ENCODE measurements at places on chromosomes 12 and 14.
A peak's percentile ranks its signal among the peaks of the same experiment; 100 is the strongest.

- no peak for DNase-seq
Measured at GRCh38 chr12:85805654-85806053, 30.6 kb downstream of the RASSF9 start.

DNA sequence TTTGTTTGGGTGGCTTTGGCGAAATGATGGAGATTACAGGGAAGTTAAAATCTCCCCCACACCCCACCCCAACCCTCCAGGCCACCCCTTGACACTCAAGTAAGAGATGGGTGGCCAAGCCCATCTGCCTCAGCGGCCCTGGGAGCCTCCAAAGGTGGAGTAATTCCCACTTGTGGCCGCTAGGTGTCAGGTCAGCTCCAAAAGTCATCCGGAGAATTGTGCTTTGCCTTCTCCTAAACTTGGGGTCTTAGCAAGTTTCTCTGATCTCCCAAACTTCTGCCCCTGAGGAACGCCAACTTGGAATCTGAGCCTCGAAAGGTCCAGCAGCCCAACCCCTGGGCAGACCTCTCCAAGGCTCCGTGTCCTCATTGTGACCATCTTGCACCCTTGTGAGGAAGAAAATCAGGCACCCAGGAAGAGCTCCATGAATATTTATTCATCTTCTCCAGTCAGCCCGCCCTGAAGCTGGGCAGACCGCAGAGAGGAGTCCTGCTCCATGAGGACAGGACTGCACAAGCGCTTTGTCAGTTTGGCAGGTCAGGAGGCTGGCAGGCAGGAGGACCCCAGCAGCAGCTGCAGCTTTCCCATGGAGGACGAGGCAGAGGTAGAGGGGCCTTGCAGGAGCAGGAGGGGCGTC lies 46.7 kb downstream of the LRRC74A start:
- peak; percentile 27 for DNase-seq

DNA sequence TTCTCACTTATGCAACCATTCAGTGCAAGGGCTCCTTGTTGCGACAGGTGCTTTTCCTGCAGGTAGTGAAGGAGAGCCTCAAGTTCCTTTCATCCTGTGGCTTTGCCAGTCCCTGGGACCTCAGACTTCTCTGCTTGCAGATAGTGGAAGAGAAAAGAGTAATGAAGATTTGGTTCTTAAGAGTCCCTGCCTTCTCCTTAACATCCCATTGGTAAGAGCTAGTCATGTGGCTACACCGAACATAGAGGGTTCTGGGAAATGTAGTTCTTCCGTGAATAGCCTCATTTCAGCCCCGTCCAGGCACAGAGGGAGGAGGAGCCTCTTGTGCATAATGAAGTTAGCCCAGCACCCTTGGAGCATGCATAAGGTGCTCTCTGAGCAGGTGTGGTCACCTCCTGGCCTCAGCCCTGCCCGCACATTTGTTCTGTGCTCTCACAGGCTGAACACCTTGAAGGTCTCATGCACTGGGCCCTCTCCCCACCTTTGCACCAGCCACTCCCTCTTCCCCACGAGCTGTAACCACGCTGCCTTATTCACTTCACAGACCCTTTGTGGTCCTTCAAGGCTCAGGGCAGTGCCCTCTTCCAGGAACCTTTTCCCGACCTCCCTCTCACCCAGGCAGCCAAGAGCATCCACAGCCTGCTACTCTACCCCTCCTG lies 134.0 kb downstream of the BCL11B start:
- DNase-seq: no peak

- DNase-seq: no peak
Measured at GRCh38 chr12:2686280-2686646, 108.5 kb upstream of the FKBP4 start.

GRCh38 chr14:99924379-99924778 lies 131.2 kb downstream of the EML1 start:
- DNase-seq: no peak

DNA sequence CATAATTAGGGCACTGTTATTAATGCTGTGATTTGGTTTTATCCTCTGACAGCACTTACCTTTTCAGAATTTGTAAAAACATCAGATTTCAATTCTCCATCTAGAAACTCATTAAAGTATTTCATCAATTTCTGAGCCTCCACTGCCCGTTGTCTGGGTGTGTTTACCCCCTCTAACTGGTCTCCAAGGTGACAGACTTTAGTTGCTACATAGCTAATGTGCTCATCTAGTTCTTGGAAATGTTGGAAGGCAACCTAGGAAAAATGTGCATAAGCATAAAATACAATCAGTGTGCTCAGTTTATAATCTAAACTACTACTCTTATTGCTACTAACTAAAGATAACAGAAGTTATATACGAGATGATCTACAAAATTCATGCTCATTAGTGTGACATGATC lies 24.6 kb downstream of the EXOC5 start:
- no peak for DNase-seq

DNA sequence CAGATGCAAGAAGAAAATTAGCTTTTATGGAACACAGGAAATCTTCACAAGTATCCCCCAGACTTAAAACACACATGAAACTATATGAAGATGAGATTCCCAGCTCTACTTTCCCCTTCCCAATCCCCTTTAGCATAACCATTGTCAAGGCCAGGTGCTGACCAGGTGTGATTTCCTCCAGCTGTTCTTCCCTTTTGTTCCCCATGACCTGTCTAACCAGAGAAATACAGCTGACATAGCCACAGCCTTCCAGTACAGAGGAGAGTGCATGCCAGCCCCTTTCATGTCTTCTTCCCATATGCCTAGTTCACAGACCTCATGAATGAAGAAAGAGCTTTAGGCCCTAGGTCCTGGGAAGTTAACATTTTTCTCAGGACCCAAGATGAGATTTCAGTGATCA lies 43.5 kb upstream of the FKBP4 start:
- DNase-seq: no peak

- no peak for DNase-seq
Measured at GRCh38 chr14:75514673-75515628, 7.3 kb upstream of the BATF start.

DNA sequence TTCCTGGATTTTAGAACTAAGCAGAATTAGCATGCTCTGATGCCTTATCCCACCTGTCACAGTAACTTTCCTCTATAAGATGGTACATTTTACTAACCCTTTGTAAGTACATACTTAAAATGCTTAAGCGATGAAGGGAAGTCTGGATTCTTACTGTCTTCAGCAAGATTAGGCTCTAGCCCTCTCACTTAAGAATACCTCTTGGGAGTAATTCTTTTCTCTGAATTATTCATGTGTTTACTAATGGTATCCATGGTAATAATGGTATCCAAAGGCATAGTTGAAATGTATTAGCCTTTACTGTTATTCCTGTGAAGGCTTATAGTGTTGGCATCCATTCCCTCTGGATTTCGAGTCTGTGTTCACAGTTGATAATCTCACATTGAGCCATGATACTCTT lies 176.9 kb downstream of the MON2 start:
- DNase-seq: no peak

DNA sequence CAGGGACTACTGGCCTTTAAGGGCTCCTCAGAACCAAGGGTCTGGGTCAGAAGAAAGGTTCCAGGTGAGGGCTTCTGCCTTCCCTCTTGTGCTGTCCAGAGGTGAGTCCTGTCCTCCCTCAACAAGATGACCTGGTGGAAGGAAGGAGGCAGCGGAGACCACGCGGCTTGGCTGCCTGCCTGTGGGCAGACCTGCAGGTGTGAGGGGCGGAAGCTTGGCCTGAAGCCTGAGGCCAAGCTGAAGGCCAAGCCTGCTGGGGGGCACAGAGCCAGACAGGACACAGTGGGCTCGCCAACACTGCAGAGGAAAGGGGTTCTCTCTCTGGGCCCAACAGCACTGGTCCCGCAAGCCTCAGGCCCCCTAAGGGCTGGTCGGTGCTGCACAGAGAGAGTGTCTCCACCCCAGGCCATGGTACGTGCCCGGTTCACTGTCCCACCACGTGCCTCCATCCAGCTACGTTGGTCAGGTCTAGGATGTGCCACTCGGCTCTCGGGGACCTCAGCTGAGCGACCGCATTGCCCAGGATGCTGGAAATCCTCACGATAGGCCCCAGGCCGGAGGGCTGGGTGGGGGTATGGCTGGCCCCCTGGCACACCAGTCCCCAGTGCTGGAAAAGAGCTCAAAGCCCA lies 170.0 kb upstream of the PRMT8 start:
- no peak for DNase-seq

GRCh38 chr12:27246774-27247173 lies 2.7 kb downstream of the STK38L start:
- no peak for DNase-seq

- no peak for DNase-seq
Measured at GRCh38 chr14:69490219-69490918, 5.8 kb downstream of the PLEKHD1 start.

GRCh38 chr12:49489720-49490119 lies 49.1 kb upstream of the KCNH3 start:
- DNase-seq: no peak

DNA sequence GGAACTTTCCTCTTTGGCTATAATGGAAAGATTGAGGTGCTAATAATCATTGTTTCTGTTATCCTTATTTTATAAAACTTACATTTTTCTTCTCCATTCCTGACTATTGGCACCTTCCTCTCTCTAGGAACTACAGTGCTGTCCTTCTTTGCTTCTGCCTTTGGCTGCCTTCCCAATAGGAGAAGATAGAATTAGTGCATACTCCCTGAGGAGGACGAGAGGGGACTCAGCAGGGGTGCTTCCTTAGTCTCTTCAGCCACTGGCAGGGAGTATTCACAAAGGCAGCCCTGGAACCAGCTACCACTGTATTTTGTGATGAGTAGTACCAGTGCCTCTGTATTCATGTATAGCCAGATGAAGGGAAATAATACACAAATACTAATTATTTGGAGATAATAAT lies 208.5 kb downstream of the FOXG1 start:
- DNase-seq: no peak

GRCh38 chr12:16524378-16524777 lies 81.6 kb downstream of the LMO3 start:
- no peak for DNase-seq

DNA sequence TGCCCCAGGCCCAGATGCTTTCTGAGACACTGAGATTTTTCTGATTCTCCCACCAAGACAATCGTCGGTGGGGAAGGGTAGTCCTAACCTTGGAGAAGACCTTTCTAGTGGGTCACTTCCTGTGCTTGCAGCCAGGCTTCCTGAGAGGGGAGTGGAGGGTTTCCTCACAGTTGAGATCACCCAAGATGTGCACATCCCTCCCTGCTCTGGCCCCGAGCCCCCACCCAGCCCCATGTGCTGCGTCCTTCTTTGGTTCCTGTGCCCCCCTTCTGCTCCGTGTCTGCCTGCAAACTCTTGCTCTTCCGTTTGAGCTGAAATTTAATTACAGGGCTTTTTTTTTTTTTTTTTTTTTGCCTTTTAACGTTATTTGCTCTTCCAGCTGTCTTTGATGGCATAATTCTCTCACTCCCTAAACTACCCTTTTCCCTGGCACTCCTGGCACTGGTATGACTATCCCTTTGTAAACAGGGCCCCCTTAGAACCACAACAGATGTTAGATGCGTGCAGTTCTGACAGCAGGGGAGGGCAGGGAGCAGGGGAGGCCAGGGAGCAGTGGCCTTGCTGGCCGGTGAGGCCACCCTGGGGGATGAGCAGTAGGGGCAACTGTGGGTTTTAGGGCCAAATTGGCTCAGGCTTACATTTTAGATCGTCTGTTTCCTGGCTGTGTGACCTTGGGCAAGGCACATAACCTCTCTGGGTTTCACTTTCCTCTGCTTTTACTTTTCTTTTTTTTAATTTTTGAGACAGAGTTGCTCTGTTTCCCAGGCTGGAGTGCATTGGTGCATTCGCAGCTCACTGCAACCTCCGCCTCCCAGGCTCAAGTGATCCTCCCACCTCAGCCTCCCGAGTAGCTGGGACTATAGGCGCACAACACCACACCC lies 144.5 kb downstream of the PHETA1 start:
- no peak for DNase-seq

DNA sequence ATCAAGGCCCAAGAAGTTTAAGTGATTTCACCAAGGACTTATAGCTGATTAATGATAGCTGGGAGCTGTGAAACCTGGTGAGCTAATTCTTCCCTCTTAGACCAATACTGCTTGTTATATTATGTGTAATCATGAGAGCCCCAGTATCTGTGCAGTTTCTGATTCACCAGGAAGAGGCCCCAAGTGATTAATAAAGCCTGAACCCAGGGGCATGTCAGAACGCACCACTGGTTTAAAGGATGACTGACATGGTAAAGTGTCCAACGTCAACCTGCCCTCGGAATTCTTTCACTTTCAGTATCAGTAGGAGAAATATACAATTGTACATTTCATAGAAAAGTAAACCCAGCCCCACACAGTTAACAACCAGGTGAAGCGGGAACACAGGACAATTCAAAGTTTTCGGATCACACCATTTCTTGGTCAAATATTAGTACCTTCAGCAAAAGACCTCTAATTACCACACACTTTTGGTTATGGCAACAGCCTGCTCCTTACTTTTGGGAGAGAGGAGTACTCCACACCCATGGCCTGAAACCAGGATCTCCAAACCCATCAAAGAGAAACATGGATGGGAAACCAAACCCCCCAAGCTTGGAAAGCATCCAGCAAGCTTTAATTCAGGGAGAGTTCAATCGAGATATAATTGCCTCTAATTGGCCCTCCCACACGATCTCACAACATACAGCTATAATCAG lies 28.5 kb downstream of the TMCC3 start:
- DNase-seq: no peak
